Calu3 (cell line): ENCODE measurements at places on chromosomes 6 and 20.

- no peak for DNase-seq
Measured at GRCh38 chr20:17227669-17228623, 1.1 kb downstream of the PCSK2 start.

- peak; percentile 66 for DNase-seq
Measured at GRCh38 chr20:11204926-11205768, 531.3 kb upstream of the JAG1 start.

DNA sequence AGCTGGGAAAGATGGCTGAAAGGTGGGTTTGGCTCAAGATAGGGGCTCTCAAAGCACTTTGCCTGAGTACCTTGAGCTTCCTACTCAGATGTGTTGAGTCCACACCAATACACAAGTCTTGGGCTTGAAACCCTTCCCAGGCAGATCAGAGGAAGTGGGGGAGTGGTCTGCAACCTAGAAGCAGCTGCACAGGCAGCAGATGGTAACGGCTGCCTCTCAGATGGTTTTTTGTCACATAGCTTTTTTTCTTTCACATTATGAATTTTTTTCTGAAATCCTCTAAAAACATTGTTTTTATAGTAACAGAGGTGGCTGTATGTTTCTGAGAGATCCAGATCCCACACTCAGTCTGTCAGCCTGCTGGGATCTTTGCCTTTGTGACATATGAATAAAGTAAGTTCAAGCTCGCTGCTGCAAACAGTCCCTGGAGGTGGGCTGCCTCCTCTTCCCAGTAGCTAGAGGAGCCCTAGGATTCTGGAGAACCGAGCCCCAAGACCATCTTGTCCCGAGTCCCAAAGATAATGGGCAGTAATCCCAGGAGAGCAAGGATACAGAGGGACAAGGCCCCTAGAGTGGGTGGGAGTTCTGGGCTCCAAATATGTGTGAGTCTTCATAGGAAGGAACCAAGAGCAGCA lies 97.1 kb upstream of the TOP1 start:
- no peak for DNase-seq

DNA sequence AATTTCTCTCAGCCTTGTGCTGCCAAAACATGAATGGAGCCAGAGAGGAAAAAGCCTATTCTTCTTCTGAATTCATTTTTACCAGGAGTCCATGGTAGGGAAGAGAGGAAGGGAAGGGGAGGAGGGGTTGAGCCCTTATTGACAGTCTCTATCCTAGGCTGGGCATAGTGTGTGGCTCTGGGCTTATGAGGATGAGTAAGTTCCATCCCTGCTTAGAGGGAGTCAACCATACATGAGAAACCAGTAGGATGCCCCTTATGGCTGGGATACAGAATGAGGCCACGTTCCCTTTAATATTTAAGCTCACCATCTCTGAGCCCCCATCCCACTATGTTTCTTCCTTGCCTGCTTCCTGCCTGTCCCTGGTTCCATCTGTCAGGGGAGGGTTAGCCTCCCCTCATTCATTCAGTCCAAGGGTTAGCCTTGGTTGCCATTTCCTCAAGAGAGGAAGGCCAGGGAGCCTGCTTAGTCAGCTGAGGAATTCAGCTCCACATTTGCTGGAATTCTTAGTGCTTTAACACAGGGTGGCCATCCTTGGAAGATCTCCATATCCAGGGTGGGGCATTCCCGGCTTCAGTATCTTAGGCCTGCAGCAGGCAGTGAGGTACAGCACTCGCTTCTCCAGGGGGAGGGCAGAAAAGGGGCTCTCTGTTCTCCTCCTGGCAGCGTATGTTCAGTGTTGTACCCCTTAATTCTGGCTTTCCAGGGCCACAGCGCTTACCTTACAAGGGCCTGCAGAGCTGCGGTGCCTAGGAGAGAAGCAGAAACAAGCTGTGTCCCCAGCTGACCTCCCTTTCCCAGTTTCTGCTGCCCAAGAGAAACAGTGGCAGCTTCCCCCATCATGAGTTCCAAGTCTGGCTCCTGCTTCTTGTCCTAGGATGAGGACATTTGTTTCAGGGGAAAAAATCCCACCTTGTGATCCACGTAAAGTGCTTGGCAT lies 12.5 kb downstream of the SIRT5 start:
- no peak for DNase-seq

DNA sequence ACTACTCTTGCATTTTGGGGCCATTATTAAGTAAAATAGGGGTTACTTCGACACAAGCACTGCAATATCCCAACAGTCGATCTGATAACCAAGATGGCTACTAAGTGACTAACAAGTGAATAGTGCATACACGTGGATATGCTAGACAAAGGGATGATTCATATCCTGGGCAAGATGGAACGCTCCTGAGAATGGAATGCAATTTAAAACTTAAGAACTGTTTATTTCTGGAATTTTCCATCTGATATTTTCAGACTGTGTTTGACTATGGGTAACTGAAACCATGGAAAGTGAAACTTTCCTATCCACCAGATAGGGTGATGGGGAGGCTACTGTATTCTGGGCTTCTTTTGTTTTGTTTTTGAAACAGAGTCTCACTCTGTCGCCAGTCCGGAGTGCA lies 66.5 kb downstream of the ILRUN start:
- no peak for DNase-seq

DNA sequence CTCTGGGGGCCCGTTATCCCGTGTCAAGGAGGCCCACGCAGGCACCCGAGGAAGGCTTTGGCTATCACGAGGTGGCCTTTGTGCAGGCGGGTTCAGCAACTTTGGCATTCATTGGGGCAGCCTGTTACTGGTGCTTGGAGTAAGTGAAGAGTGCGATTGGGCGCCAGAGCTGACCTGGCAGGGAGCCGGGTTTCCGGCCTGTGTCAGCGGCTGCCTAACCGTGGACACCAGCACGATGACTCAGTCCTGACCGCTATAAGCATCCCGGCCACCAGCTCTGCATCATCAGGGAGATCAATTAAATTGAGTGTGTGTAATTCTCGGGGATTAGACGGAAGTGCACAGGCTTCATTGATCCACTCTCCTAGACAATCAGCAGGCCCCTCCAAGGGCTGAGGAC lies 45.9 kb downstream of the CDH4 start:
- DNase-seq: no peak

- DNase-seq: no peak
Measured at GRCh38 chr6:169971081-169971861, 219.8 kb downstream of the ERMARD start.

- DNase-seq: peak; percentile 60
Measured at GRCh38 chr20:25237610-25238318, 10.1 kb upstream of the PYGB start.

DNA sequence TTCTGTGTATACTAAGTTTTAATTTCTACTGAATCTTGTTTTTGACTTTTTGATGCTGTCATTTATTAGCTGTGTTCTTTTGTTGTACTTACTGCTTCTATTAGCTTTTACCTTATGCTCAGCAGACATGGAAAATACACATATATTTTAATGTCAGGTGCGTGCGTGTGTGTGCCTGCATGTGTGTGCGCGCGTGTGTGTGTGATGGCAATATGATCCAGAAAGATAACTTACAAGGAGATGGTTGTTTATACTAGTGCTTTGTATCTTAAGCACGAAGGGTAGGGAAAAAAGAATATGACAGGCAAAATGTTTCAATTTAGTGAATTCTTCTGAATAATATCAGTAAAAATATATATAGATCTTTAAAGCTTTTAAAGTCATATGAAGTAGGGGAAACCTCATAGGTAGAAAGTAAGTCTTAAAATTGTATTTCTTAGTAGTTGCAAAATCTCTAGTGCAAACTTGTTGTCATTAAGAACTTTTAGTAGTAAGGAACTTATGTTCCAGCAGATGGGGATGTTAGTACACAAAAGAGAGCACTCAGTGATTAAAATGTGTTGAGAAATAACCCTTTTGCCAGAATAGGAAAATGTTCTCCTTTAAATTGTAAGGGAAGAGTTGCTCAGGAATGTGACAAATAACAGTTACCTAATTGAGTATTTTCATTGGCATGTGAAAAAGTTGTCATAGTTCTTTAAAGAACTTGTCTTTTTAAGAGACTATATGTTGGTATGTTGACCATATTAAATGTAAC lies 13.2 kb downstream of the QKI start:
- DNase-seq: no peak

- DNase-seq: peak; percentile 9
Measured at GRCh38 chr20:5933802-5934436, 16.4 kb downstream of the TRMT6 start.
